ENCODE measurements at places on chromosomes 2 and 18.
A peak's percentile ranks its signal among the peaks of the same experiment; 100 is the strongest.

DNA sequence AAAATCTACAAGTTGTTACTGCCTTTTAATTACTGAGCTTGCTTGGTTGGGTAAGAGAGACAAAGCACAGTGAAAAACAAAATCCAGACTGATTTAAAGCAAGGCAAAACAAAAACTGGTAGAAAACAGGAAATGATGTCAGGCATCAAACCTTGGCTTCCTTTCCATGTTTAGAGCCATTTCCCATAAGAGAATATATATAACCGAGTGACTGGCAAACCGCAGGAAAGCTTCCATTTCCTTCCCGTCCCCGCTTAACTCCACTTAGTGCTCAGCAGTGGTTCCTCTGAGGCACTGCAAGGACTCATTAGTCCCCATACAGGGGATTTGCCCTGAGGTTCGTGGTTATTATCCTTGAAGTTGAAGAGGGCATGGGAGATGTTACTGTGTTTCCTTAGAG, 446.3 kb downstream of the LPIN1 start:
- no peak for DNase-seq

GRCh38 chr2:133503323-133503722, 64.9 kb downstream of the NCKAP5 start:
- DNase-seq = no peak

DNA sequence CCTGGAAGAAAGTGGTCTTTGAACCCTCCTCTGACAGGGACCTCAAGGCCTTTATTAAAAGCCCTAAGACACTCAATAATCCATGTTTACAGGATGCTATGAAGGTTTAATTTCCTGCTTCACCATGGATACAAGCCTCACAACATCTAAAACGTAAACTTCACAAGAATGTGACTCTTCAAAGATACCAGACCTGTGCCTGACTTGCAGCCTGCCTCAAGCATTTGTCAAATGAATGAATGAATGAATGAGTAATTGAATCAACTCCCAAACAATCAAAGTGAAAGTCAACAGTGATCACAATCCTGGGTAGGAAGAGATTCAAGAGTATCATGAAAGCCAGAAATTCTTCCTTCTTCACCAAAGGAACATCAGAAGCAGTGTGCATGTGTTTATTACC, 30.4 kb downstream of the KLF7 start:
- DNase-seq = no peak

DNA sequence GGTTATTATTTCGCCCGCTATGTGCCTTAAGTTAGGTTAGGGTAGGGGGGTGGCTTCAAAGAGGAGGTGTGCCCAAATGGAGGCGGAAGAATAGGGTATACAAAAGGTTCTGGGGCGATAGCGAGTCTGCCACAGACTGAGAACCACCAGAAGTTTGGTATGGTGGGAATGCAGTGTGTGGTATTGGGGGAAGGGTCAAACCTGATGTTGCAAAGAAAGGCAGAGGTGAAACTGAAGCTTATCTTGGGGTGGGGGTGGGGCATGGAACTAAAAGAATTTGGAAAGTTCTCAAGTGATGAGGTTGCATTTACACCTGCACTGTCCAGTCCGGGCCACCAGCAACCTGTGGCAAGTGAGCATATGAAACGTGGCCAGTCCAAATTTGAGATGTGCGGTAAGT, 11.8 kb upstream of the CCBE1 start:
- no peak for DNase-seq

DNA sequence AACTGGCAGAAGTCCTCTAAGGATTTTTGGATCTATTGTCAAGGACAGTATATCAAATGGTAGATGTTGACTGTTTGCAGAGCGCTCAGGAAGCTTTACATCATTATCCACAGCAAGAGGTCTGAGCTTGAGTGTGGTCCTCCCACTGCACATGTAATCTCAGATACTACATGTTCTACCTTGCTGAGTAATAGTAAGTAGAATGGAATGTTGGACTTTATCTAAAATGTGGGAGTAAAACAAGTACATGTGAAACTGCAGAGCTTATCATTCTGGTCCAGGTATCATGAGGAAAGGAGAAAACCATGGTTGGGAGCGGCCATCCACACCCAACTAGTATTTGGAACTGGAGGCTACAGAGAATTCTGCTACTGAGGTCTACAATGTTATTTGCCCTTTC, 19.3 kb upstream of the CD28 start:
- DNase-seq = no peak

DNA sequence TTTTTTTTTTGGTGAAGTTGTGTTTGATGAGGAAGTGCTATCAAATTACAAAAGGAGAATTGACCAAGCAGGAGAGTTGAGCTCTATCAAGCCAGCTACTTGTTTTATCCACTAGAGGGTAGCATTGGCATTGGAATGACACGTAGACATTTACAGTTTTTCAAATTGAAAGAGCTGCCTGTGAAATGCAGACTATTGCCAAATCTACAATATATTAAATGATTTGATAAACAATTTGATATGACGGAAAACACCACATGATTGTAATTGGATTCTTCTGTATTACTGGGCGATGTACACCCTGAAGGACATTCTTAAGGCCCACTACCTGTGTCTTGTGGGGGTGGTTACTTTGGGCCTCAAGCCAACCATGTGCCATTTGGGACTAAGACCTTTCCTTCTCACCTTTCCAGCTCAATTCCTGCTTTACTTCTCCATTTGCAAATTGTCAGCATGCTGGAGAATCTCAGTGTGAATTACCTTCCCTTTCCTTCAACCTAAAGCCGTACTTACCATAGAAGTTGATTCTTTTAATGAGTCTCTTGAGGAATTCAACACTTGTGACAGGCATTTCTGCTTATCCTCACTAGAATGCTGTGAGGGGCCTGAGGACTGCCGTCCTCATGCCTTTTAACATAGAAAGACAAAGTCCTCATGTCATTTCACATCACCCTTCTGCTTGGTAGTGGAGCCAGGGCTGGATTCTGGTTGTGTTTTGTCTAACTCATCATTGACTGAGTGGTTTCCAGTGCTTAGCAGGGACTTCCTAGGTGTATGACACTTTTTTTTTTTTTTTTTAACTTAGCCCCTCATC, 134.8 kb upstream of the THUMPD2 start:
- peak; percentile 64 for DNase-seq

- DNase-seq = no peak
Measured at GRCh38 chr2:3113769-3114168, 263.8 kb downstream of the EIPR1 start.

DNA sequence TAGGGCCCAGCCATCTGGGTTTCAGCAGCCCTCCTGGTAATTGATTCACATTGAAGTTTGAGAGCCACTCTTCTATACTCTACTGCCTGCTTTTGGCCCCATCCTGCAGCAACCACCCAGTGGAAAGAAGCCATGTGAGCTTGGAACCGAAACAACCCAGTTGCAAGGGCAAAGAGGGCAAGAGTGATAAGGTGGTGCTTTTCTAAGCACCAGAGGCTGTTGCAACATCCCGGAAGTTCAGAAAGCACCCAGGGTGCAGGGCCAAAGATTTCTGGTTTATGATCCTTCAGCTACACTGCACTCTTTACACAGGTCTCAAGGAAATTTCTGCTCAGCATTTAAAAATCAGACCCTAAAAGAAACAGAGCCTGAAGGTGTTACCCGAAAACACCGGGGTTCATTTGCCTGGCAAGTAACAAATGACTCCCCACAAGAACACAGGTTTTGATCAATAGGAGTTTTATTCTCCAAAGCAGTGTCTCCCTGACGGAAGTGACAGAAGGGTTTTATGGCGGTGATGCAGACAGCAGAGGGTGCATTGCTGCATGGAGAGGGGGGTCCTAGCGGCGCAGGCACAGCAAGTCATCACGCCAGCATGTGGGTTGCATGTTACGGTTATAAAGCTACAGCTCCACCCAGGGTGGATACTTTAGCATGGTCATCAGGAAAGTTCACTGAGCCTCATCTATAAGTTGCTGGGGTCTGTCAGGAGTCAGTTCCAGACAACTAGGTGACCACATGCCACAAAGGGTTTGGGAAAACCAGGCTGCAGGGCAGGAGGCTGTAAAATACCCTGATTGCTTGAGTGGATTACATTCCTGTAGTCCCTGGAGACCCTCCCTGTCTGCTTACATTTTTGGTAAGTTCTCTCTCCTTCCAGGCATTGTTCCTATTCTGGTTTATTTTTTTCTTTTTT, 28.8 kb upstream of the TMEM37 start:
- DNase-seq = no peak

- DNase-seq = no peak
Measured at GRCh38 chr2:52289741-52290140, 1257.8 kb upstream of the NRXN1 start.

- DNase-seq = no peak
Measured at GRCh38 chr2:68556381-68556780, 87.0 kb upstream of the PROKR1 start.

DNA sequence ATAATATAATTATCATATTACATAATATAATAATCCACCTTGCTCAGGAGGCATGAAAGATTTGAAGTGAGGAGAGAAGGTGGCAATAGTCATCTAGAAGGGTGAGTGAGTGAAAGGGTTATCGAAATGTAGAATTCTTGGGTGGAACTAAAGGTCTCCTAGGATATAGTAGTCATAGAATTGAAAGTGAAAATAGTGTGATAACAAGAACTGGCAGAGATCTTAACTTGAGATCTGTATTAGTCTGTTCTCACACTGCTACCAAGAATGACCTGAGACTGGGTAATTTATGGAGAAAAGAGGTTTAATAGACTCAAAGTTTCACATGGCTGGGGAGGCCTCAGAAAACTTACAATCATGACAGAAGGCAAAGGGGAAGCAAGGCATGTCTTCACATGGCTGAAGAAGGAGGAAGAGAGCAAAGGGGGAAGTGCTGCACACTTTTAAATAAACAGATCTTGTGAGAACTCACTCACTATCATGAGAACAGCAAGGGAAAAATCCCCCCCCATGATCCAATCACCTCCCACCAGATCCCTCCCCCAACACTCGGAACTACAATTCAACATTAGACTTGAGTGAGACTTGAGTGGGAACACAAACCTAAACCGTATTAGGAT, 351.5 kb downstream of the NR4A2 start:
- no peak for DNase-seq

Measured in HS-27A (cell line).